ENCODE measurements at places on chromosomes 16 and 17. TPM values are rescaled to one million over a fixed set of nuclear protein-coding genes. Genes with fewer than 3 reads are reported as not detected.

GRAPL gene
- total RNA-seq: 0.74 TPM

DNA sequence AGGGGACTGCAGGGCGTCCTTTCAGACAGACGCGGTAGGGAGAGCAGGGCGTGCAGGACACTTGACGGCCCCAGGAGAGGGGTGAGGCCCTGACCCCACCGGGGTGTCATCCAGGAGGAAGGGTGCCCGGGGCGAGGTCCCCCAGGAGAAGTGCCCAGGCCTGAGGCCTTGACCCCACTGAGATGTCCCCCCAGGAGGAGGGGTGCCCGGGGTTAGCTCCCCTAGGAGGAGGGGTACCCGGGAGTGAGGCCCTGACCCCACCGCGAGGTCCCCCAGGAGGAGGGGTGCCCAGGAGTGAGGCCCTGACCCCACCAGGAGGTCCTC, 27.2 kb upstream of the METRNL start:
- peak overlapping the region; percentile 76 for H3K27ac ChIP-seq
- no peaks in the 10 kb centered on the region for H3K4me1 ChIP-seq
- H3K27me3 ChIP-seq: no peaks in the 10 kb centered on the region
- H3K4me3 ChIP-seq: peak overlapping the region; percentile 76
- H3K36me3 ChIP-seq: no peaks in the 10 kb centered on the region

DNA sequence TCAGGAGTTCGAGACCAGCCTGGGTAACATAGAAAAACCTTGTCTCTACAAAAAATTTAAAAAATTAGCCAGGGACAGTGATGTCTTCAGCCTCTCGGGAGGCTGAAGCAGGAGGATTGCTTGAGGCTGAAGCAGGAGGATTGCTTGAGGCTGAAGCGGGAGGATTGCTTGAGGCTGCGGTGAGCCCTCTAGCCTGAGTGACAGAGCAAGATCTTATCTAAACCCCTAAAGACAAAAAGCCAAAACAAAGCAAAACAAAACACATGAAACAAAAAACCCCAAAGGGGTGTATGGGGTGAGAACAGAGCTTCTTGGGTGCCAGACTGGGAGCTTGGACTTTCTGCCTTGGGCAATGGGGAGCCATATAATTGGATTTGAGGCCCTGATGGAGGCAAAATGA, 2.6 kb downstream of the SPNS3 start:
- no peaks in the 10 kb centered on the region for H3K36me3 ChIP-seq
- no peak overlapping the region for H3K4me3 ChIP-seq
- H3K27me3 ChIP-seq: no peaks in the 10 kb centered on the region
- DNase-seq: no peak
- H3K27ac ChIP-seq: no peak overlapping the region

KCTD13 gene
- total RNA-seq: 5.4 TPM

DYNLRB2 gene
- 0.47 TPM for total RNA-seq

ABI3 gene
- 3.5 TPM for total RNA-seq

TMC5 gene
- 0.43 TPM for total RNA-seq

GRCh38 chr17:72373910-72374741, 253.3 kb downstream of the SOX9 start:
- no peak overlapping the region for H3K4me3 ChIP-seq
- no peaks in the 10 kb centered on the region for H3K27me3 ChIP-seq
- no peaks in the 10 kb centered on the region for H3K4me1 ChIP-seq
- H3K36me3 ChIP-seq: no peaks in the 10 kb centered on the region
- no peak for DNase-seq

DNA sequence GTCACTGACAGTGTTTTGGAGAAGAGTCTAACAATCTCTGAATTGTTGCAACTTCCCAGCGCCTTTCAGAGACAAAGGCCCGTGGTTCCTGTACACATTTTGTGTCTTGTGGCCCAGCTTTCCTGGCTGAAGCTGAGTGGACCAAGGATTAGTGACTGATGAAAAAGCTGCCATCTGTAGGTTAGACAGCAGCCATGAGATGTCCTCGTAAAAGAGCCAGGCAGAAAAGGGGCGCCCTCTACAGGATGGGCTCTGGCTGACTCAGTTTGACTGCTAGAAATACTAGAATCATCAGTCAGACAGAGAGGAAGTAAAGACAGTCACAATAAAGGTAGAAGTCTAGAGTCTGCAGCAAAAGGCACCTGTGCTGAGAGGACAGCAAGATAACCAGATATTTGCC, 26.5 kb upstream of the NF1 start:
- no peak for DNase-seq
- H3K4me1 ChIP-seq: no peaks in the 10 kb centered on the region
- no peaks in the 10 kb centered on the region for H3K36me3 ChIP-seq
- no peak overlapping the region for H3K4me3 ChIP-seq
- H3K27me3 ChIP-seq: no peaks in the 10 kb centered on the region

- peaks cover 11% of the 10 kb centered on the region for H3K36me3 ChIP-seq
- no peak overlapping the region for H3K4me3 ChIP-seq
- no peaks in the 10 kb centered on the region for H3K27me3 ChIP-seq
- no peaks in the 10 kb centered on the region for H3K4me1 ChIP-seq
Measured at GRCh38 chr17:75694536-75694935, 26.7 kb upstream of the ITGB4 start.

DNA sequence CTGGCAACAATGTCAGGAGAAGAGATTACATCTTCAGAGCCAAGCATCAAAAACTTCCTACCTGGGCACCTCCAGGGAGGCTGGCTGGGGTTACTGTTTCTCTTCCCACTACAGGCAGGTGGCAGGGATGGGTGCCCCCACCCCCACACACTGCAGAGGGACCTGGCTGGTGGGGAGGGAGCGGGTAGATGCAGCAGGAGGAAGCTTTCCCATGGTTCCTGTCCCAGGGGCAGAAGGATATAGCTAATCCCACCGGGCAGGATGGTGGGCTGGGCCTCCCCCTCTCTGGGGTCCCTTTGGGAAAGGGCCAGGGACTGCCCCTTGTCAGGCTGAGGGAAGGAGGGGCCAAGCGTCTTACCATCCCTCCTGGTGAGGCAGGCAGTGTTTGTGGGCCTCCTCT, 16.7 kb upstream of the MTMR4 start:
- H3K27me3 ChIP-seq: no peaks in the 10 kb centered on the region
- H3K4me3 ChIP-seq: peak overlapping the region; percentile 54
- peaks cover 2% of the 10 kb centered on the region for H3K4me1 ChIP-seq
- no peaks in the 10 kb centered on the region for H3K36me3 ChIP-seq

DNA sequence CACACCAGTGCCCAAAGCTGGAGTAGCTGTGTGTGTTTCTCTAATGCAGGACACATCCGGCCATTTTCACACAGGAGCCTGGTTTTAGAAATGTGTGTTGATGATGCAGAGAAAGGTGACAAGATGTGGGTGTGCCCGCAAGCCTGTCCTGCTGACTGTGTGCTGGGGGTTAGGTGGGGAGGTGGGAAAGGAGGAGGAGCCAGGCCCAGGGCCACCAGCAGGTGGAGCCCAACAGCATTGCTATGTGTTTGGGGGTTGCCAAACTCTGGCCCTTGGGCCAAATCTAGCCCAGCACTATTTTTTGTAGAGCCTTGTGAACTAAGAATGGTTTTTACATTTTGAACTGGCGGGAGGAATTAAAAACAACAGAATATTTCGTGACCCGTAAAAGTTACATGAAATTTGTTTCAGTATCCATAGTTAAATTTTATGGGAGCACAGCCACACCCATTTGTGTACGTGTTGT, 61.7 kb upstream of the LGALS9 start:
- DNase-seq: no peak
- no peaks in the 10 kb centered on the region for H3K4me1 ChIP-seq
- no peak overlapping the region for H3K27ac ChIP-seq
- no peak overlapping the region for H3K4me3 ChIP-seq

DNA sequence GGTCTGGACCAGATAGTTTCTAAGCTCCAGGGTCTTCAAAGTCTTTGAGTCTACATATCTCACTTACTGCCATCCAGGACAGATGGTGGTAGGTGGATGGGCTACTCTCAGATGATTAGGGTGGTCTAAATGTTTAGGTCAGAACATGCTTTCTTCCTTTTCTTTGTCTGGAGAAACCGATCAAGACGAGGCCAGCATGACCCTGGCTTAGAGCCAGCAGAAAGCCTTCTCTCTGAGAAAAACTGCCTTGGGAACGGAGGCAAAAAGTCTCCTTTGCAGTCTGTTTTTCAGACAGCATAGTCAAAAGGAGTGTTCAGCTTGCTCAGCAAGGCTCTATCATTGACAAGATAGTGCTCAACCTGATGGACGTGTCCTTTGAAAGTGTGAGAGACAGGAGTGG, 48.8 kb downstream of the SPACA3 start:
- no peaks in the 10 kb centered on the region for H3K4me1 ChIP-seq
- no peak for DNase-seq
- H3K4me3 ChIP-seq: no peak overlapping the region
- no peaks in the 10 kb centered on the region for H3K27me3 ChIP-seq
- H3K36me3 ChIP-seq: no peaks in the 10 kb centered on the region
- H3K27ac ChIP-seq: no peak overlapping the region

GRCh38 chr16:79182616-79183015, 417.9 kb downstream of the MAF start:
- no peak overlapping the region for H3K4me3 ChIP-seq
- H3K4me1 ChIP-seq: no peaks in the 10 kb centered on the region
- no peak for DNase-seq
- no peak overlapping the region for H3K27ac ChIP-seq
- H3K27me3 ChIP-seq: no peaks in the 10 kb centered on the region
- no peaks in the 10 kb centered on the region for H3K36me3 ChIP-seq

MT1E gene
- 1,350 TPM for total RNA-seq

PRRT2 gene
- total RNA-seq: 0.98 TPM

- no peaks in the 10 kb centered on the region for H3K27me3 ChIP-seq
- no peak for DNase-seq
- no peak overlapping the region for H3K4me3 ChIP-seq
- no peaks in the 10 kb centered on the region for H3K4me1 ChIP-seq
- no peaks in the 10 kb centered on the region for H3K36me3 ChIP-seq
Measured at GRCh38 chr16:52494621-52495020, 52.3 kb downstream of the TOX3 start.

TSPOAP1 gene
- total RNA-seq: 2.5 TPM

DNA sequence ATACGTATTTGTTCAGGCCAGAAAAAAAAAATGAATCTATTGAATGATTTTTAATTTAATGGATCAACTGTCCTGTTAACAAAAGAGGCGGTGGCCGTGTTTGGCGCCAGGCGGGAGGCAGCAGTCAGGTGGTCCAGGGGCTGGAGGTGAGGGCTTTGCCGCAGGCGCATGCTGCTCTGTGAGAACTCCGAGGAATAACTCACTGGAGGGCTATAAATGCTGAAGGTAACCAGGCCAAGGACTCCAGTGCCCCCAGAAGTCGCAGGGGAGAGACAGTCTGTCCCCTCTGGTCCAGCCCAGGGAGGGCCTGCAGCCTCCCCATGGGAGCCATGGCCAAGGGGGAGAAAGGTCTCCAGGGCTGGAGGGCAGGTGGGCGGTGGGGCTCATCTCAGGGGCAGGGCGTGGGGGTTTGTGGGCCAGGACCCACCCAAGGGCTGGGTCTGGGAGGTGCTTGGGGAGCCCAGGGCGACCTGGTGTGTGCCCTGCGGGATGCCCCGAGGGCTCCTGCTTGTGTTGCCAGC, 7.1 kb upstream of the BAHCC1 start:
- peak overlapping the region; percentile 82 for H3K4me3 ChIP-seq
- no peak for DNase-seq
- no peaks in the 10 kb centered on the region for H3K36me3 ChIP-seq

C16orf89 gene
- not detected for total RNA-seq

HCRT gene
- not detected for total RNA-seq

KRT33A gene
- total RNA-seq: not detected

NME4 gene
- 64.6 TPM for total RNA-seq

DNA sequence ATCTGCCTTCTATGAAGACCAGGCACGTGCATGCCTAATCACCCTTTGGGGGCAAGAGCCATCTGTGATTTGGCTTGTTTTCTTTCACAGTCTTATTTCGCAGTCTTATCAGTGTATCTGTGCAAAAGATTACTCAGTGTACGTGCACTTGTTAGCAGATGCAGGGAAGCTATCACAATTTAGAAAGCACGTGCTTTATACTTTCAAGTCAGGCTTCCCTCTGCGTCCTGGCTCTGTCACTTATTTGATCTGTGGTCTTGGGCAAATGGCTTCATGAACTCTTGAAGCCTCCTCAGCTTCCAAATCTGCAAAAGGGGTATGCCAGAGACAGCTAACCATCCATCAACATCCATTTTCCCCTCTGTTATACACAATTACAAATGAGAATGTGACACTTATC, 246.4 kb downstream of the XYLT1 start:
- H3K4me1 ChIP-seq: no peaks in the 10 kb centered on the region
- H3K27me3 ChIP-seq: no peaks in the 10 kb centered on the region
- no peak for DNase-seq

APOBR gene
- total RNA-seq: 2.2 TPM

GRCh38 chr16:67393111-67393787, at the start of gene TPPP3:
TSS of gene TPPP3 (minus strand) at chr16:67393498. CDS start at chr16:67391111, 2,387 bp downstream.
- H3K4me3 ChIP-seq: no peak within 1 kb of the TSS
- peak within 1 kb of the TSS; percentile 19 for H3K27ac ChIP-seq
- peak; percentile 77 for DNase-seq
- H3K36me3 ChIP-seq: no peaks in the 10 kb centered on the region
- no peaks in the 10 kb centered on the region for H3K27me3 ChIP-seq
- H3K4me1 ChIP-seq: no peaks in the 10 kb centered on the region

- no peaks in the 10 kb centered on the region for H3K36me3 ChIP-seq
- no peak overlapping the region for H3K27ac ChIP-seq
- H3K4me1 ChIP-seq: no peaks in the 10 kb centered on the region
- H3K4me3 ChIP-seq: no peak overlapping the region
Measured at GRCh38 chr17:47704736-47705135, 10.8 kb downstream of the TBKBP1 start.

DNA sequence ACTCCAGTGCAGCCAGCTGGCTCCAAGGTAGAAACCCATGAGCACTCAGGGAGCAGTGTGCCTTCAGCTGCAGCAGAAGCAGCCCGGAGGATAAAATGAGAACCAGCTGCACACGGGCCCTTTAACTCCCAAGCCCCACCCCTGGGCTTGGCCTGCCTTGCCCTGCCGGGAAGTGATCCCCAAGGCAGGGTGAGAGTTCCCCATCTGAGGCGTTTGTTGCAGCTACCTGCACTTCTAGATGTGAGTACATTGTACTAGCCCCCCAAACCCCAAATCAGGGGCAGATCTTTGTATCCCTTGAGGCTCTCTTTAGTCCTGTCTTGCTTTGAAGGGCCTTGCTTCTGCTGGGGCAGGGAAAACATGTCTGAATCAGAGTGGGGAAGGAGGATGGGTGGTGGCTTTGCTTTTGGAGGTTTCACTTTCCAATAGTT, at the start of gene MVP:
TSS of gene MVP (plus strand) at position 192 of the 431 bp plus-strand sequence. CDS start 10,088 bp downstream, outside the sequence.
- H3K27me3 ChIP-seq: no peaks in the 10 kb centered on the region
- DNase-seq: peak; percentile 77
- no peaks in the 10 kb centered on the region for H3K4me1 ChIP-seq
- H3K27ac ChIP-seq: peak within 1 kb of the TSS; percentile 89
- H3K36me3 ChIP-seq: no peaks in the 10 kb centered on the region
- peak within 1 kb of the TSS; percentile 65 for H3K4me3 ChIP-seq

- no peaks in the 10 kb centered on the region for H3K27me3 ChIP-seq
- no peak for DNase-seq
- no peaks in the 10 kb centered on the region for H3K36me3 ChIP-seq
- H3K27ac ChIP-seq: no peak overlapping the region
- no peaks in the 10 kb centered on the region for H3K4me1 ChIP-seq
Measured at GRCh38 chr16:1913327-1914083, 4.7 kb downstream of the HS3ST6 start.

Data from right lobe of liver (tissue), 6 donors.